ENCODE measurements at places on chromosomes 12 and 14. TPM values are rescaled to one million over a fixed set of nuclear protein-coding genes. Genes with fewer than 3 reads are reported as not detected.
A peak's percentile ranks its signal among the peaks of the same experiment; 100 is the strongest.

Gene PZP
- total RNA-seq: not detected

DNA sequence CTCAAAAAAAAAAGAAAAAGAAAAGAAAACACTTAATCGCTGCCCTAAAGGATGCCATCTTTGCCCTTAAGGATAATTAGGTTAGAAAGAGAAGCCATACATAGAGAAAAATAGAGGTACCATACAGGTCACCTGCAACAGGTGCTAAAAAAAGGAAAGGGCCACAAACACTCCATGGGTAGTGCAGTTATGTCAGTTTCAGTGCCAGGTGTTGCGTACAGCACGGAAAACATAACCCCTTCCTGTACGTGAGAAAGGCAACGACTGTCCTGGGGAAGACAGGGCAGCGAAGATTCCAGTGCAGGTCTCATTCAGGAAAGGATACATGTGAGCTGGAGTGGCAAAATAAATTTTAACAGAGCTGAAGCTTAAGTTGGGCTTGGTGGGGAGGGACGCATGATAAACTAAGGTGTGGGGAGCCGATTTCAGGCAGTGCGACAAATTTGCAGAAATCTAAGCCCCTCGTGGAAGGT is 553 bp upstream of the DAZAP2 start:
- no peaks in the 10 kb centered on the region for H3K27me3 ChIP-seq
- DNase-seq: no peak
- H3K27ac ChIP-seq: peak overlapping the region; percentile 100
- H3K36me3 ChIP-seq: peaks cover 30% of the 10 kb centered on the region
- H3K4me1 ChIP-seq: peaks cover 36% of the 10 kb centered on the region

Gene TMEM229B
- 12.3 TPM for total RNA-seq

DNA sequence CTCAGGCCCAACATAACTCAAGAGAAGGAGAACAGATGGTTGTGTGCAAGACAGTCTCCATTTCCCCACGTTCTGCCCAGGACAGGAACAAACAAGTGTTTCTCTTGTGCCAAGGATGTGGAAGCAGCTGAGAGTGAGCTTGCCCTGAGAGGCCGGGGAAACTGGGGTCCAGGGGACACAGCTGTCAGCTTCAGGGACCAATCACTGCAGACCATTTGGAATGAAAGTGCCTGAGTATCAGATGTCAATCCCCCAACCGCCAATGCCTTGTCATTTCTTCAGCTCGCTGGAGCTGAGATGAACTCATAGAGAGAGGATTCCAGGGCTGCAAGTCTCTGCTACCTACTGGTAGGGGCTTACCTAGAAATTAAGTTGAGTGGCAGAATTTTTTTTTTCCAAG is 71.9 kb upstream of the METAP2 start:
- no peak for DNase-seq
- no peaks in the 10 kb centered on the region for H3K36me3 ChIP-seq
- H3K4me1 ChIP-seq: no peaks in the 10 kb centered on the region
- no peak overlapping the region for H3K27ac ChIP-seq
- H3K27me3 ChIP-seq: peaks cover 2% of the 10 kb centered on the region
- H3K4me3 ChIP-seq: no peak overlapping the region

Gene RFC5
- total RNA-seq: 12.0 TPM

Gene MAX
- 219 TPM for total RNA-seq

- no peak overlapping the region for H3K27ac ChIP-seq
- H3K4me1 ChIP-seq: peaks cover 10% of the 10 kb centered on the region
- H3K36me3 ChIP-seq: no peaks in the 10 kb centered on the region
- no peak overlapping the region for H3K4me3 ChIP-seq
- no peak for DNase-seq
These were observed 50.9 kb upstream of the BCL2L14 start for GRCh38 chr12:12019881-12020280.

DNA sequence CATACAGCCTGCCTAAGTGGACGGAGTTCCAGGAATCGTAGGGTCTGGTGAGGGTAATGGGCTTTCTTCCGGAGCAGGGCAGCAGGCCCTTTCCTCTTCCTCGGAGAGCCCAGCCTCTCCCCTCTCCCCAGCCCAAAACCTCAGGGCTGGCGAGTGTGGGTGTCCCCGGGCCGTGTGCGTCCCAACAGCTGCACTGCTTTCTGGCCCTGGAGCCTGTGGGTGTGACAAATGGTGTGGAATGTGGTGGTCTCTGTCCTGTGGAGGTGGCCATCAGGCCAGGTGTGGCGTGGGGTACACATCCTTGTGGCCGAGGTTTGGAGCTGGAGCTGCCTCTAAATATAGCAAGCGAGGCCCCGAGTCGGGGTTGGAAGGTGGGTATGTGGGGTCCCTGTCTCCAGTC is 8.5 kb downstream of the ORAI1 start:
- H3K36me3 ChIP-seq: peaks cover 9% of the 10 kb centered on the region
- peak overlapping the region; percentile 29 for H3K27ac ChIP-seq
- no peaks in the 10 kb centered on the region for H3K27me3 ChIP-seq
- peaks cover 74% of the 10 kb centered on the region for H3K4me1 ChIP-seq

Gene SRGAP1
- total RNA-seq: not detected

- no peak overlapping the region for H3K4me3 ChIP-seq
- no peaks in the 10 kb centered on the region for H3K36me3 ChIP-seq
- no peak for DNase-seq
- H3K27ac ChIP-seq: no peak overlapping the region
These were observed 62.3 kb downstream of the PRKD1 start for GRCh38 chr14:29865299-29865698.

DNA sequence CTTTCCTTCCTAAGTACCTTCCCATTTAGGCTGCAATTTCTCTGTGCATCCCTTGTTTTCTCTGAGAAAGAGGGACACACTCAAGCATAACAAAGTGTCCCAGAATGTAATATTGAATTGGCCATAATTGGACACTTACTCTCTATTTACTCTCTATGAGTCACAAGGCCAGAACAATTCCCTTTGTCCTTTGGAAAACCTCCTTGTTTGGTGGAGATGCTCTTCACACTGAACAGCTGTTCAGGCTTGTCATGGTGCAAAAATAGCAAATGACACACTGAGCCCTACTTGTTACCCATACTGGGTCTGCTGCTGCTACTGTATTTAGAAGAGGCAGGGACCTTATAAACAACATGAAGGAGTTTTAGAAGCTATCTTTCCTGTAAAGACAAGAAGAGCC is 1590.5 kb upstream of the TMEM132C start:
- DNase-seq: no peak
- H3K36me3 ChIP-seq: no peaks in the 10 kb centered on the region
- H3K4me3 ChIP-seq: no peak overlapping the region
- no peaks in the 10 kb centered on the region for H3K27me3 ChIP-seq
- no peaks in the 10 kb centered on the region for H3K4me1 ChIP-seq

DNA sequence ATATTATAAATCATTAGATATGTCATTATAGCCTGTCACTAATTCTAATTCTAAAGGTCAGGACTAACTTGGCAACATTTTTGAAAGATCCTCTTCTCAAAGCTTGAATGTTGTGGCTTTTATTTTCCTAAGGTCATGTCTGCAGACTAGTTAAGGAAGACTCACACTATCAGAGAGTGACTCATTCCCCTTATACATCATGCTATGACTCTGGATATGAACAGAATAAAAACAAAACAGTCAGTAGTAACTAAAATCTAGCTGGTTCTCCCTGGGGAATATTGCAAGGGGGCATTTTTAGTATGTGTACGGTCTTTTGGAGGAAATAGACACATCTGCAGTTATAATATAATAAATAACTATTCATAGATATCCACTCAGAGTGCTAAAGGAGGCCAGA is 170.6 kb downstream of the SLC2A13 start:
- H3K36me3 ChIP-seq: no peaks in the 10 kb centered on the region
- H3K27ac ChIP-seq: no peak overlapping the region
- DNase-seq: no peak
- H3K4me3 ChIP-seq: no peak overlapping the region

DNA sequence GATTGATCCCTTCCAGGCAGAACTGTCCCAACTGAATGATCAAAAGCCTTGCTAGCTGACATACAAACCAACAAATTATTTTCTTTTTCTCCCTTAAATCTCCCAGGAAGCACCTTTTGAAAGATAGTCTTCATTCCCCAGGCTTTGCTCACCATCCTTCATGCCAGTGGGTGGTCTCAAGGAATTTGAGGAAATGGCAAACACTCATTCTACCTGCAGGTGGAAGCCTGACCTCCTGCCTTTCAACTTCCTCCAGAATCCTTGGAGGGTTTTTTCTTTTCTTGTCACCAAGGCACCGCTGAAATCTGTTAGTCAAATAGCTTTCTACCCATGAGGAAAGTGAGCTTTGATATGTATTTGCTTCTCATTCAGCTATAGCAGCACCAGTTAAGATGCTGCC is 128.5 kb downstream of the WIF1 start:
- DNase-seq: no peak
- H3K4me3 ChIP-seq: no peak overlapping the region
- H3K36me3 ChIP-seq: no peaks in the 10 kb centered on the region
- H3K27me3 ChIP-seq: no peaks in the 10 kb centered on the region
- H3K4me1 ChIP-seq: no peaks in the 10 kb centered on the region

Gene RDH5
- 10.1 TPM for total RNA-seq

Gene INSM2
- not detected for total RNA-seq

- H3K27me3 ChIP-seq: peaks cover 4% of the 10 kb centered on the region
- no peak for DNase-seq
- H3K4me1 ChIP-seq: no peaks in the 10 kb centered on the region
- H3K36me3 ChIP-seq: no peaks in the 10 kb centered on the region
- H3K27ac ChIP-seq: no peak overlapping the region
These were observed 536.8 kb upstream of the ATP2B1 start for GRCh38 chr12:90245391-90245790.

DNA sequence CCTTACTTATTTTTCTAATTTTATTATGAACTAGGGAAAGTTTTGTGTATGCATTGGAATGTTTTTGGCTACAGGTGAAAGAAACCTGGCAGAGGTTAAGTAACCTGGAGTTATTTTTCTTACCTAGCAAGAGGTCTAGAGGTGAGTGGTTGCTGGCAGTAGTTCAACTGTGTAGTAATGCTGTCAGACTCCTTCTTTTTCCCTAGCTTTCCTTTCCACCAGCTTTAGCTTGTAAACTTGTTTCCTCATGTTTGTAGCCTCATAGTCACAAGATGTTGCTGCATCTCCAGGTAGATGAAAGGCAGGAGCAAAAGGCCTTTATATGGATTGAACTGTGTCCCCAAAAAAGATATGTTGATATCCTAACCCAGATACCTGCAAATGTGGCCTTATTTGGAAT is 105.1 kb upstream of the AMIGO2 start:
- no peak for DNase-seq
- H3K27ac ChIP-seq: no peak overlapping the region
- no peak overlapping the region for H3K4me3 ChIP-seq
- peaks cover 7% of the 10 kb centered on the region for H3K4me1 ChIP-seq
- H3K36me3 ChIP-seq: peaks cover 32% of the 10 kb centered on the region

DNA sequence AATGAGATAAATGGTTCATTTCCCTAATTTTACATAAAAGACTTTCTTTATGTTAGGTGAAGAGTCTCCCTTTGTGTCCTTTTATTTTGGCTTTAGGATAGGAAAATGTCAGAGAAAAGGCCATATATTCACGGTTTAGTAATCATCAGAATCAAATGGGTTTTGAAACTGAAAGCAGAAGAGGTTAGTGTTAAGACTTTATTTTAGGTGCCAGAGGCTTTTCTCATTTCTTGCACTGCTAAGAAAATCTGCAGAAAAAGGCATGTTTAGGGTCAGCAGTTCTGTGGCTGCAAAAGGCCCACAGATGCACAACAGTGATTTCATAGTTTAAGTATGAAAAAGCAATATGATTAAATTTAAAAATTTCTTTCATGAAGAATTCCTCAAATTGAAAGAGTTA is 80.4 kb upstream of the SINHCAF start:
- DNase-seq: no peak
- no peak overlapping the region for H3K4me3 ChIP-seq
- H3K4me1 ChIP-seq: no peaks in the 10 kb centered on the region

- peak overlapping the region; percentile 23 for H3K4me3 ChIP-seq
- H3K27me3 ChIP-seq: no peaks in the 10 kb centered on the region
- no peaks in the 10 kb centered on the region for H3K36me3 ChIP-seq
- no peak overlapping the region for H3K27ac ChIP-seq
These were observed 64.2 kb downstream of the CMAS start for GRCh38 chr12:22110176-22110575.

DNA sequence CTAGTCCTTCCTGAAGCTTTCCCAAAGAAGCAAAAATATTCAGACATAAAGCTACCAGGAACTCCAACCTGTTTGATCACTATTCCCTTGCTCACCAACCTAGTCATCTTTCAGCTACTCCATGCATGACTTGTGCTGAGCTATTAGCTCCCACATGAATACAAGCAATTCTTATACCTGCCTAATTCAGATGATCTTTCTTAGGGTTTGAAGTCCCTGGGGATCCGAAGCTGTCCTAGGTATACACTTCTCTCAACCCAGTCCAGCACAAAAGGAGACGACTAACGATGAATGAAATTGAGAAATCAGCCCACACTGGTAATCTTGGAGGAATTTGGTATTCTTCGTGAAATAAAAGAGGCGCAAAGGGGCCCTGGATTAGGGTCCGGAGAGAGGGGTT is 631 bp upstream of the PTGR2 start:
- H3K4me3 ChIP-seq: peak overlapping the region; percentile 95
- peaks cover 5% of the 10 kb centered on the region for H3K4me1 ChIP-seq
- H3K36me3 ChIP-seq: no peaks in the 10 kb centered on the region
- DNase-seq: no peak

Gene PTGER2
- 23.1 TPM for total RNA-seq

Gene TMEM30B
- 2.1 TPM for total RNA-seq

DNA sequence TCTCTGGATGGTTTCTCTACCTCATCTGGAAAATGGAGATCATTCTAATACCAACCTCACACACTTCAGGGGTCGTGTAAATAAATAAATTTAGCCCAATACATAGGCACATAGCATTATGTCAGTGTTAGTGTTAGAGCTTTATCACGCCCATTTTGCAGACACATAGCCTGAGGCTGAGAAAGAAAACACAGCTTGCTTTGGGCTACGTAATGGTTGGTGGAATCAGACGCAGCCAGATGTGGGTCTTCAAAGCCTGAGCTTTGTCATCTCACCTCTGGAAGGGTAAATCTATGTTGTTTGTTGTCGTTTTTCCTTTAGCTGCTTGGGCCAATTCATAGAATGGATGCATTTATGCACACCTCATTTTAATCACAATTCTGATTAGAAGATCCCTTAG is 191.6 kb downstream of the RBM19 start:
- H3K27me3 ChIP-seq: no peaks in the 10 kb centered on the region
- no peaks in the 10 kb centered on the region for H3K4me1 ChIP-seq

GRCh38 chr14:76955575-76956315 is 72.8 kb downstream of the IRF2BPL start:
- H3K4me1 ChIP-seq: peaks cover 55% of the 10 kb centered on the region
- peak overlapping the region; percentile 70 for H3K4me3 ChIP-seq
- DNase-seq: peak; percentile 76
- no peaks in the 10 kb centered on the region for H3K36me3 ChIP-seq

Gene SIX6
- not detected for total RNA-seq

- H3K27ac ChIP-seq: no peak overlapping the region
- no peaks in the 10 kb centered on the region for H3K36me3 ChIP-seq
- DNase-seq: no peak
- no peaks in the 10 kb centered on the region for H3K27me3 ChIP-seq
- H3K4me3 ChIP-seq: no peak overlapping the region
- no peaks in the 10 kb centered on the region for H3K4me1 ChIP-seq
These were observed 8.9 kb downstream of the FAM186A start for GRCh38 chr12:50387487-50387886.

Gene CMKLR1
- 1.1 TPM for total RNA-seq
